NCI-H345 (cell line): ENCODE measurements at places on chromosomes 6 and 20.

DNA sequence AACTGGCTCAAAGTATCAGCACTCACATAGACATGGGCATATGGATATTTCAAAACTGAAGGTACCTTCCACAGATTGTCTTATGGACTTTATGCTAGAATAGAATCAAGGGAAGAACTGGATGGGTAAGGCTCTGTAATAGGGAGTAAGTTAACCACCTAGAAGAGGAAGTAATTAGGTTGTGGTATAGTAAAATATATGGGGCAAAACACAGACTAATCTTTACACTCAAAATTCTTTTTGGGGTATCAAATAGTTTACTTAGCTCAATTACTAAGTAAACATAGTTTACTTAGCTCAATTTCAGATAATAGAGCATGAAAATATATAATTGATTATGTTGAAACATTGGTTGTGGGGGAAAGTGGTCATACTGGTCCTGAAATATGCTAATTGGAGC lies 94.2 kb upstream of the ATXN1 start:
- DNase-seq, result no peak

DNA sequence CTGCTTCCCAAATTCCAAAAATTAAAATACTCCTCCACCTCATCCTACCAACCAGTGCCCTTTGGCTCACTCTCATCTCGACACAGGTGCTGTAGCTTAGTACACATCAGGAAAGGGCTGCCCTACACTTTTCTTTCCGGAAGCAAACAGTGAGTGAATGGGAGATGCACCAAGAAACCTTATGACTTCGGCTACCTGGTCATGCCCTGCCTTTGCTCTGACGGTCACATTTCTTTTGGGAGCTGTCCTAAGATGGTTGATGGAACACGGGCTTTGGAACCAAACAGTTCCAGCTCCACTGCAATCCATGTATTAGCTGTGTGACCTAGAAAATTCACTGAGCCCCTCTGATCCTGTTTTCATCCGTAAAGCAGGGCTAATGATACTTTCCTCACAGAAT lies 92.7 kb upstream of the ASF1A start:
- no peak for DNase-seq

GRCh38 chr6:28729501-28730402 lies 194.0 kb downstream of the TRIM27 start:
- DNase-seq, result no peak

- DNase-seq, result no peak
These were observed 33.5 kb downstream of the BCL2L1 start for GRCh38 chr20:31689141-31689540.

DNA sequence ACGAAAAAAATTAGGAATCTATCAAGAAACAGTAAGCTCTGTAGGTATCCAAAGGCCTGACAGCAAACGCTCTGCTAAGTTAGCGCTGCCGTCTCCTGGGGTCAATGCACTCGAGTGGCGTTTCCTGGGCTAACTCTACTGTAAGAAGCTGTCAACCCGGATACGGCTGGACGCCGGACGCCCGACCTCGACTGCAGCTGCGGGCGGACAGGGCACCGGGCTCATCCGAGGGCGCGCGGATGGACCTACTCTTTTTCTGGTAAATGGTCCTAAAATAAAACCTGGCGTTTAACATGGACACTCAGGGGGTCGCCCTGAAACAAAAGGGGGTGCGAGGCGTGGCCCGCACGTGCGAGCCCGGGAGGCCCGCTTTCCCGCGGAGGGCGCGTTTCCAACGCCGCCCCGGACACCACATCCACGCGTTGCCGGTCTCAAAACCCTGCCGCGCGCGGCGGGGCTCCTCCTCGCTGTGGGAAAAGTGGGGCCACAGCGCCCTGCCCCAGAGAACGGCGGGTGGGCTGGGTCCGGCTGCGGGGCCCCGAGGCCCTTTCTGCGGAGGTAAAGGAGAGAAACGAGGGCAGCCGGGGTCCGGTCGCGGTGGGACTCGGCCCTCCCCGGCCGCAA lies 537 bp downstream of the TCP1 start:
- DNase-seq, result no peak

GRCh38 chr6:52074155-52074554 lies 13.3 kb downstream of the PKHD1 start:
- no peak for DNase-seq

DNA sequence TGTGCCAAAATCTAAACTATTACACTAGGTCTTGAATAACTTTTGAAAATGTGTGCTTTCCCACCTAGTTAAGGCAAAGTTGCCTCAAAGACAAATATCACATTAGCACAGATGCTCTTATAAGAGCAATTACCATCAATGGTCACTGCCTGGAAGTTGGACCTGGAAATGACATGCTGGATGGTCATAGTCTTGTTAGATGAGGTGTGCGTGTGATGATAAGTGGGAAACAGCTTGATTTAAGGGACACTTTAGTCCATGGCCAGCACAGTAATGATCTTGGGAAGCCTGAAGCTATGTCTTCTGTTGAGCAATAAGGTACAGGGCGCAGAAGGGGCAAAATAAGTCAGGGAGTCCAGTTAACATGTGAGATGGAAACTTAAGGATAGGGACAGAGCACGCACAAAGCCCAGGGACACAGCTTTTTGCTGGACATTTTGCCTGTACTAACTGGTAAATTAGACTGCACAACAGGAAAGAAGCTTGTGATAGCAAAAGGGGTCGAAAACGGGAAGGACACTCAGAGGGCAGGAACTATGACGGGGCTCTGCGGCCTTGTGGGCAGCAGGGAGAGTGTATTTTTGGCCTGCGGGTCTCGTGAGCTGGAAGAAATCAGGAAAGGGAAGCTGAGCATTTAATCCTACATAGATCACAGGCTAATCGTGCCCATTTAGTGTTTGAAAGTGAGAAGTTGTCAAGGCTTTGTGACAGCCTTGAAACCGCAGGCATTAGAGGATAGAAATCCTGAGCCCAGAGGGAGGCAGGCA lies 66.7 kb upstream of the BMP2 start:
- no peak for DNase-seq

DNA sequence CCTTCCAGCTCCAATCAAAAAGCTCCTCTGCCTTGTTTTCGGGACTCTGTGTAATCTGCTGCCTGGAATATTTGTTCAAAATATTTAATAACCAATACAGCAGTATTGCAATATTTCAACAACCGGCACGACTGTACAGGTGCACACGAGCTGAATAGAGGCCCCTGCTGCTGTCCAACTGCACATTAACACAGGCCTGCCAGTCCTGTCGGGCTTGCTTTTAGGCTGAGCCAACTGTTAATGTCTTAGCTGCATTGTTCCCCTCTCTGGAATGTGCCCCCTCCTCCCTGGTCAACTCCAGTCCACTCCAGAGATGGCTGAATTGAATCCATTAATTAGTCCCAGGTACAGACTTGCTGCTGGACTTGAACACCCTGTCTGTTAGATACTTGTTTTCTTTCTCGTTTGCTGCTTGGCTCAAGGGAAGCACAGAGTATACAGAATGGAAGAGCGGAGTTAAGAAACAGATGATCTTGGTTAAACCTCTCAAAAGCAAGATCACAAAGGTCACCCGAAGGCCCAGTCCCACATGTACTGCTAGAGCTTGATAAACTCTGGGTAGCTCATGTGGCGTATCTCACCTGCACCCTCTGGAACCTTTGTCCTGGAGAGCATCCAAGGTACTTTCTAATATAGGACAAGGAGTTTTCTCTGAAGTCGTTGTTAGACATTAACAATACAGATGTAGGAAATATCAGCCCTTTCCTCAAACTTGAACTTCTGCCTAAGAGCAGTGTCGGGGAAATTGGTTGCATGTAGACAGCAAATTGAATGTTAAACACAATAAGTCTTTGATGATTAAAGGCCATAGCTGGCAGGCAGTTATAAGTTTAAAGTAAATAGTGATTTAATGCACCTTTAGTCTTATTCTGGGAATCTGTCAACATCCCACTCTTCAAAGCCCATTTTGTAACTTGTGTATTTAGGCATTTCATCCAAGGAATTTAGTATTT lies 31.9 kb downstream of the SHLD1 start:
- DNase-seq, result no peak

DNA sequence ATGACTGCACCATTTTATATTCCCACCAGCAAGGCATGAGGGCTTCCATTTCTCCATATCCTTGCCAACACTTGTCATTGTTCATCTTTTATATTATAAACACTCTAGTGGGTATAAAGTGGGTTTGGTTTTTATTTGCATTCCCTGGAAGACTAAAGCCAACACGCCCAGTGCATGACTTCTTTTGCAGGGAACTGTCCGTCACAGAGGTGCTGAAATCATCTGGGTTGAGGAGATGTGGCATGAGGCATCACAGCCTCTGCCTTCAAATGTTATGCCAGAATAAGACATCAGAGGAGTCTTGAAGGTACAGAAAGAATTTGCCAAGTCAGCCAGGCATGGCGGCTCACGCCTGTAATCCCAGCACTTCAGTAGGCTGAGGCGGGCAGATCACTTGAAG lies 29.9 kb upstream of the FAM210B start:
- no peak for DNase-seq

GRCh38 chr6:70336996-70337742 lies 34.3 kb upstream of the COL9A1 start:
- no peak for DNase-seq

DNA sequence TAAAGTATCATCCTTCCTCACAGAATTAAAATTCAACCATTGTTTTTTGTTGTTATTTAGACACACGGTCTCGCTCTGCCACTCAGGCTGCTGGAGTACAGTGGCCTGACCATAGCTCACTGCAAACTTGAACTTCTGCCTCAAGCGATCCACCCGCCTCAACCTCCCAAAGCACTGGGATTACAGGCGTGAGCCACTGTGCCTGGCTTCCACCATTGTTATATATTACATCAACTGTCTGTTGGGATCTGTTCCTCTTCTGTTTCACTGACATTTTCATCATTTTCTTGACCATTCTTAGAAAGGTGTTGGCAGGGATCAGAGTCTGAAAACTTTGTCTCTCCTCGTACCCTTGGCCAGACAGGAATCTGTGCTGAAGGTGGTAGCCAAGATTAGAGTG lies 21.3 kb upstream of the TULP1 start:
- no peak for DNase-seq

DNA sequence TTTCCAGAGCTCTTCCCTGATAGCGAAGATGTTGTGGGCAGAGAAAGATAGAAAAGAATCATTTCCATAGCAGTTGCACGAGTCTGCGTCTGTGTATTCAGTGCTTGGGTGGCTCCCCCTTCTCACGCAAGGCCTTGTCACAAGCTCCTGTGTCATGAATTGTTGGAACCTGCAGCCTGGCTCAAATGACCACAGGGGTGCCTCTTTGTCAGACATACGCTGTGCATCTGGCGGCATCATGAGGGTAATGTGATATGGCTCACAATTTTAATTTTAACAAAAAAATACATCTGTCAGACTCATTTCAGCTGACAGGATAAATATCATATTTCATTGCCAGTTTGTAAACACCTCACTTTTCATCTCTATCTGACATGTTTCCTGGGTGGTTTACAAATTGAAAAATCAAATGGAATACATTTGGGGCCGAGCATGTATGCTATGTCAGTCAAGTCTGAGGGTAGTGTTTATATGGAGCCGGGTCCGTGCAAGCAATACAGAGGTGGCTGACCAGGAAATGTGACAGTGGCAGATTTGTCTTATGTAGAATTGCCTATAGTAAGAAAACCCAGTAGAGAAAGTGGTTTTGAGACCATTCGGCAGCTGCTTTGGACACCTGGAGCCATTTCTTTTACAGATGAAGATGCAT lies 90.9 kb downstream of the CAP2 start:
- DNase-seq, result peak; percentile 88
